ENCODE measurements at places on chromosomes 12 and 14.

DNA sequence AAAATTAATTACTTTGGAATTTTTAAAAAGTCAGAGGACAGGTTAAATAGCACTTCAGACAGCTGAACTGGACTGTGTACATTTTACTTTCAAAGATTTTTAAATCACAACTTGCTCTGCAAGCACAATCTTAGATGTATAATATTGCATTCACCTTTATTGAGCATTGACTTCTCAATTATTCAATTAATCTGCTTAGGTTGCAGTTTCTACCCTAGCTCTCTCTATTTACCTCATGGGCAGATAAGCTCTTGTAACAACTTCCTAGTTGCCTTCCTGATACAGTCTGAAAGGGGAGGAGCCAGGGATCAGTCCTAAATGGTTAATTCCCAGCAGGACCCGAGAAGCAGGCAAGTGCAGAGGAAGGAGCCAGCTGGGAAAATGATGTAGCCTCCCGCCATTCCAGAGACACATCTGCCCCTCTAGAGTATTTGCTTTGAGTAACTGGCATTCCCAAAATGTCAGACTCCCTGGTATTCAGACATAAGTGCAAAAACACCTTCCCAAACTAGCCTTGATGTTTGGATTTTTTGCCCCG, 302.8 kb downstream of the GALC start:
- DNase-seq: no peak

DNA sequence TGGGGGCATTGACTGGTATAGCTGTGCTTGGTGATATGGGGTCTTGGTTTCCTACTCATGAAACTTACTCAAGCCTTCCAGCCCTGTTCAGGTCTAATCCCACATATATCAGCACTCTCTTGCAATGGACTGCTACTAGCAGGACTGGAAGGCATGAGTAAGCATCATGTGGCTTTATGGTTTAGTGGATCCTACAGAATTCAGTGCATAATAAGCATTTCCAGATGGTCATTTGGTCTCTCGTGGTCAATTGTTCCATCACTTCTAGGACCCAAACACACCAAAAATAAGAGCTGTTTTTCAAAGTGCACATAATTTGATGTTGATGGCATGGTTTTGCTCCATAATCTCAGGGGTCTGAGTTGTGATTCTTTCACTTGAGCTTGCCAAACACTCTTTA, 114.4 kb downstream of the LMNTD1 start:
- no peak for DNase-seq

DNA sequence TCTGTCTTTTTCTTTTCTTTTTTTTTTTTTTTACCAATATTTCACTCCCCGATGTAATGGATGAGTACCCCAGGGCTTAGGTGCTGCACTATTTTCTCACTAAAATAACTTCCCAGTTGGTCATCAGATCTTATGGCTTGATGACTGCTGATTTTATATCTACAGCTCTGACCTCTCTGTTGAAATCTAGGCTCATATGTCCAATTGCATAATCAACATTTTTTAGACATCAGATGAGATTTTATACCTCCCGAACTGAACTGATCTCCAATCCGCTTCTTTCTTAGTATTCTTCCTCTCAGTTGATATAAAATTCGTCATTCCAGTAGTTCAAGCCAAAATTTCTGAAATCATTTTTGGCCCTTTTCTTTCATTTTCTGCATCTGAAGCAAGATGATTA, 1236.5 kb downstream of the SLC16A7 start:
- DNase-seq: no peak

DNA sequence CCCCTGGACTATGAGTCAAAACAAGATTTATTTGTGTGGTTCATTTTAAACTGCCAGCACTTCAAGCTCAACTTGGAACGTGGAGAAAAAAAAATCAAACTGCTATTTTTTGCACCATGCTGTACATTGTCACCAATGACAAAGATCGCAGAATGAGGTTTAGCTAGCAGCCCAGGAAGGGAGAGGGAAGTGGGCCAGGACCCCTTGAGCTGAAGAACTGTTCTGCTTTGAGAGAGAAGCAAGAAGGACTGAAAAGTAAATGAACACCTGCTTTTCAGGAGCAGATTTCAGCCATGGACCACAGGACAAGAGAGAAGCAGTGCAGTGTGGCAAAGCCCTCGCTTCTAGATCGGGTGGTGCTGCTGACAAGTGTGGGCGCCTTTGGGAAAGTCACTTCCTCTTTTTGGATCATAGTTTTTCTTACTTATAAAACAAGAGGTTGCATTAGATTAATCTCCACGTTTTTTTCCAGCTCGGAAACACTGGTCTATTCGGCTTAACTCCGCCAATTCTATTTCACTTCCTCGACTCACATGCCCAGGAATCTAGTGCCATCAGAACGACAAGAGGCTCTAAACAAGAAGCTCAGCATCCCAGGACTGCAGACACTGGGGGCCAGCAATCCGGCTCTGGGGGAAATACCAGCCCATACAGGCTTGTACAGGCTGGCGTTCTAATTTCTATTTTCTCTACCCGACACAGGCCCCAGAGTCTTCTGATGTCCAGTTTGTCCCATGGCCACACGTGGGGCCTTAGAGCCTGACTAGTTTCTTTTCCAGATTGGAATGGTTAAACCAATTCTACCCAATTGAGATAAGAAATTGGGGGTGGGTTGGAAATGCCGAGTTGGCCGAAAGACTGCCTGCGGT, 129.9 kb downstream of the CRACR2A start:
- no peak for DNase-seq

- no peak for DNase-seq
Measured at GRCh38 chr12:31966558-31967205, 7.5 kb downstream of the RESF1 start.

DNA sequence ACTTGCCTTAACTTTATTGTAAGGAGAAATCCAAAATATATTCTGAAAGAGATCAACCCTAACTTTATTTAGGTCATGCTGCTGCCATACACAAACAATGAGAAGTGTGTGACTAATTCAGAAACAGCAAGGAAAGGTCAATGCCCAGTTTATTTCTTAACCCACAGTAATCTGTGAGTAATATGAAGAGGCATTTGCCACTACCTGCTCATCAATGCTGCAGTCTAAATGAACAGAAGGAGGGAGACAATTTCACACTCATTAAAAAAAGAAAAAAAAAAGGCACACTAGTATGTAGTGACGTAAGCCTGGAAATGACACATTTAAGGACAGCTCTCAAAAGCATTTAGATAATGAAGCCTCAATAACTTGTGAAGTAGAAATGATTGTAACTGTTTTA, 90.5 kb upstream of the FOXN3 start:
- DNase-seq: no peak

DNA sequence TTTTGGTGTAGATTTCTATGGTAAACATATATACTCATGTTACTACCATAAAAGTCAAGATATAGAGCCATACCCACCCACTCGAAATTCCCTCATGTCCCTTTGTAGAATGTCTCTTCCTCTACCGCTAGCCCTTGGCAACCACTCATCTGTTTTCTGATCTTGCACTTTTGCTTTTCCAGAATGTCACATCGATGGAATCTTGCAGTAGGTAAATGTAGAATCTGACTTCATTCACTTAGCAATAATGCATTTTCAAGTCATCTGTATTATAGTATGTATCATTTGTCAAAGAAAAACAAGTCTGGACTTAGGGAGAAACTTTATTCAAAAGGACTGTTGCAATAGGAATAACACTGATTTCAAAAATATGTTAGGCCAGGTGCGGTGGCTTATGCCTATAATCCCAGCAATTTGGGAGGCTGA, 19.3 kb upstream of the CLEC2D start:
- no peak for DNase-seq

DNA sequence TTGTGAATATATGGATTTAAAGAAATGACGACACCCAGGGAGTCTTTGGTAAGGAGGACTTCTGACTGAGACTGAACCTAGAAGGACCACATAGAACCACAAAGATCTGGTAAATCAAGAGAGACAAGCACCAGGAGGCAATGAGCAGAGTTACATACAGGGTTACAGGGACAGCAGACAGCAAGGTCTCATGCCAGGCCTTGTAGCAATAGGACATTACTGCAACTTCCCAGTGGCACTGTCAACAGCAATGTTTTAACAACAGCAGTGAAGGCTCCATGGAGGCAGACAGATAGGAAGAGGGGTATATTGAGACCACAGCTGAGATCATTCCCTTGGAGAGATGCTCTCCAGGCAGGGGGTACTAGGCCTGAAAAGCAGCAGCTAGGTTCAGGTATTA, 18.5 kb downstream of the CPNE8 start:
- DNase-seq: no peak
